GM19239 (cell line): ENCODE measurements at places on chromosomes 2 and 18.

GRCh38 chr18:35186291-35187034 lies 54.4 kb upstream of the ZNF397 start:
- no peak for DNase-seq

- no peak for DNase-seq
Measured at GRCh38 chr2:33022395-33022985, 75.7 kb downstream of the LTBP1 start.

- DNase-seq, result no peak
Measured at GRCh38 chr2:15421753-15422152, 139.4 kb downstream of the NBAS start.

DNA sequence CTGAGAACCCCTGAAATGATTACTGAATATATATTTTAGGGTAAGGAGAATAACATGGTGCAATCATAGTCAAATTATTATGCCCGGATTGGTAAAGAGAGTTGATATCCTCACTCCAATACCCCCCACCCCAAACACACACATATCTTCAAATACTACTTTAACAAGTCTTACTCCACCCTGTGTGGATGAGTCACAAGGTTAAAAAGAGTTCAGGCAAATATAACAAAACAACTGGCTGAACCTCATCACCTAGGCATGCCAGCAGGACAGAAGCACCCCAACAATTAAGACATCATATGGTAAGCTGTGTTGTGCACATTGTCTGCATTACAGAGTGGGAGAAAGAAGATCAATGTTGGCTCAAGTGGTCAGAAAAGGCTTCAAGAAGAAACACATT lies 857.4 kb downstream of the TDRD15 start:
- DNase-seq, result no peak

DNA sequence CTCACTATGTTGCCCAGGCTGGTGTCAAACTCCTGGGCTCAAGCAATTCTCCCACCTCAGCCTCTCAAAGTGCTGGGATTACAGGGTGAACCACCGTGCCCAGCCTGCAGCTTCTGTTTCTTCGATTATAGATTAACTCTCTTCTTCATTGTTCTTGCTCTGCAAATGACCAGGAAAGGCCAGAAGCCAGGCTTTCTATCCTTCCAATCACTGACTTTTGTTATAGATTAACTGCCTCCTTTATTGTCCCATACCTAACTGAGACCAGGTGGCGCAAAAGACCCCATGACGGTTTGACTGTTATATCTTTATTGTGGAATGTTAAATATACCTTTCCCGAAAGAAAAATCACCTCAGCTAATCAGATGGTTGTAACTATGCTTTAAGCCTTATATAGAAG lies 196.9 kb downstream of the MREG start:
- no peak for DNase-seq

GRCh38 chr2:97994476-97994875 lies 1.3 kb downstream of the TMEM131 start:
- no peak for DNase-seq

DNA sequence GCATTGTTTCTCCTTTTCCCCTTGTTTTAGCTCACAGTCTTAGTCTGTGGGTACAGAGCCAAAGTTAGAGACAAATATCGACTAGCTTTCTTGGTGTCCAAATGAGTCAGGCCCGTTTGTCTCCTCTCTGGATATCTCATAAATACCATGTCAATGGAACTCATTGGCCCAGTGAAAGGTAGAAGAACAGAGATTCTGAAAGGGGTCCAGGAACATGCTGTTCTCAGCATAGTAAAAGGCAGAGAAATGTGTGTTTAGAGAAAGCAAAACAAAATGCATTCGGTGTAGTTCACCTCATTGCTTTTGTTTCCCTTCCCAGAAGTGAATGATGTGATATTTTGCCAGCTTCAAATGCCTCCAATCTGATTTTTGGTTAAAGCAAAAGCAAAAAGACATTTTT lies 238.6 kb upstream of the SLC8A1 start:
- DNase-seq, result no peak

DNA sequence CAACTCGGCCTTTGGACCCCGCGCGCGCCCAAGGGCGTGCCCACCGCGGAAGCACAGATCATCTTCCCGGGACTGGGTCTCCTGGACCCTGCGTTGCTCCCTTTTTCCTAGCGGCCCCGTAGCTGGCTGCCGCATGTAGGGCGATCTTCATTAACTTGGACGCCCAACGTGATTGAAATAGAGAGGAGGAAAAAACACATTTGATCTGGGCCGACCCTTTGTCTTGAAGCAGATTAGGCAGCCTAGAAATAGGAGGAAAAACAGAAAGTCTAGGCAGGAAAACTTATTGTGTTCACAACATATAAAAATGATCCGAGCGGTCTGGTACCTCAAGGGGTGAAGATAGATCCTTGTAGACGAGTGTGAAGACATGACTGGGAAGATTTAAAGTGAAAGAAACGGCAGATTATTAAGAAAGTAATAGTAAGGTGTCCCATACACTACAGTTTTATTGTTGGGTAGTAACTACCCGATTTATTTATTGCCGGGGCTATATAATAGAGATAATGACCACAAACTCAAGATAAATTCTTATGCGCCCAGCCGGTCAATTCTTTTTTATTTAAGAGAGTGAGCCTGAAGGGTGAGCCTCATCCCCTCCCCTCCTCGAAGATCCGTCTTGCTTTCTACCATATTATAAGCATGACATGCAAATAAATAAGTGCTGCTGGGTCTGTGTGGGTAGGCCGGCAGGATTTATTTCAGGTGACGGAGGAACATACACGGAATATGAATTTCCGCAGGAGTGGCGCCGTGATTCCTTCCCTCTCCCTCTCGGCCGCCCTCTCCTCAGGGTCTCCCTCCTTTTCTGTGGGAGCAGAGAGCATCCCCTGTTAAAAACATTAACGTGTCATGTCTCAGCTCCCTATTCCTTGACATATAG lies 147.4 kb downstream of the MEIS1 start:
- DNase-seq, result no peak

- DNase-seq, result no peak
Measured at GRCh38 chr2:118865106-118865505, 17.7 kb upstream of the EN1 start.

GRCh38 chr18:62200121-62200914 lies 13.3 kb downstream of the RELCH start:
- no peak for DNase-seq

DNA sequence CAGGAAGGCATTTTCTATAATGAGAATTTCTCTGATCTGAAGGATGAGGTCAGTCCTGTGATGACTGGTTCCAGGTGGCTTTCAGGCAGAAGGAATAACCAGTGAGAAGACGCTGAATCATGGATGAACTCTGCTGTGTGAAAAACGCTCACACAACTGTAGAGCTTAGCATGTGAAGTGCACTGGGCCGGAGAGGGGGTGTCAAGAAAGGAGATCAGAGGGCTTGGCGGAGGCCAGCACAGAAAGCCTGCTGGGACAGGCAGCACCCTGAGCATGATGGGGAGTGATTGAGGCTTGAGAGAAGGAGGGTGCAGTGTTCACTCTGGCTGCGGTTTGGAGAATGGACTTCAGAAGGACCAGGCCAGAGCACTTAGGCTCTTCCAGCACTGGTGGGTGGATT lies 236.5 kb downstream of the TPGS2 start:
- DNase-seq, result no peak

DNA sequence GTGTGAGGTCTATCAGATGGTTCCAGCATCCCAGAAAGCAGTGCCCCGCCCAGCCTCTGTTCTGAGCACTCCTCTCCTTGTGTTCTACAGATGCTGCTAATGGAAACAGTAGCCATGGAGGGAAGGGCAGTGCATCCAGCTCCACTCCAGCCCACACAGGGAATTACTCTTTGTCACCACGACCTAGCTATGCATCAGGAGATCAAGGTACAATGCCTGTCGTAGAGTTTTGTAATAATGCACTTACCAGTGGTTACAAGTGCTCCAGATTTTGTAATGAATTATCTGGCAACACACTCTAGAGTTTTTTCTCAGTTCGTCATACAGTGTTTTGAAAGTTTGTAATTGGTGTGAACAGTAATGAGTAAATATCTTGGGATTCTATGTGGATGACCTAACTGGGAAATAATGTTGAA lies 161.1 kb downstream of the ESCO1 start:
- DNase-seq, result no peak

DNA sequence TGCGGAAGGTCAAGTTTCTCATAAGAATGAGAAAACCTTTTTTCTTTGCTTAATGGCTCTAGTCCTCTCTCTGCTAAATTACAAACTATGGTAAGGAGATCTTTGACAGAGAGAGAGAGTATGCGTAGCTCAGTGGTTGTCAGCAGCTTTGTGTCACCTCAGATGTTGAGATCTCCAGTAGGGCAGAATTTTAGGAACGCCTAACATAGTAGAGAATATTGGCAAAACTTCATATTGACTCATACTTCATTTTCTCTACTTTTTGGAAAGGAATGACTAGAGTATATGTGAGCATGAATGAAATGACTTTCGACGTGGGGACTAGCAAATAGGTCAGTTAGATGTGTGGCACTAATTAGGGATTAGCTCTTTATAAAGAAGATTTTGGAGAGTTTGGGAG lies 64.0 kb downstream of the WDR7 start:
- no peak for DNase-seq

DNA sequence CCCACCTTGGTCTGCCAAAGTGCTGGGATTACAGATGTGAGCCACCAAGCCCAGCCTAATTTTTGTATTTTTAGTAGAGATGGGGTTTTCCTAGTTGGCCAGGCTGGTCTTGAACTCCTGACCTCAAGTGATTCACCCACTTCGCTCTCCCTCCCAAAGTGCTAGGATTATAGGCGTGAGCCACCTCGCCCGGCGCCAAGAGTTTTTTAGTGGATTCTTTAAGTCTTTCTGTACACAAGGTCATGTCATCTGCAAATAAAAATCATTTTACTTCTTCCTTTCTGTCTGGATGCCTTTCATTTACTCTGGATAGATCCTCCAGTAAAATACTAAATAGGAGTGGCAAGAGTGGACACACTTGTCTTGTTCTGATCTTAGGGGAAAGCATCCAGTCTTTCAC lies 61.7 kb downstream of the KCMF1 start:
- DNase-seq, result no peak

DNA sequence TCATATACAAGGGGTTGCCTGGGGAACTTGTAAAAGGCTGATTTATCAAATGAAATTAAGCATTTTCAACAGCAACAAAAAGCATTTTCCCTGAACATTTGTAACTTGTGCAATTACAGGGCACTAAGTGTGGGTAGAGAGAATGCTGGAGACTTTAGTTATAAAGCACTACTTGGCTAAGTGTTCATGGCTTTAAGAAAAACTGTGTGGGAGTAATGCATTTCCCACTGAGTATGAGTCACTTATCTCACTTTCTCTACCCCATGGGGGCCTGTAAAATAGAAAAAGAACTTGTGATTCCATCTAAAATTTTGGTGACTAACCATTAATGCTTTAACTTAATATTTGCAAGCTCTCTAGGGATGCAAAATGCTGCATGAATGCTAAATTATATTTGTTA lies 193.4 kb downstream of the CCDC102B start:
- DNase-seq, result no peak

GRCh38 chr2:218261423-218262236 lies 815 bp downstream of the GPBAR1 start:
- no peak for DNase-seq

DNA sequence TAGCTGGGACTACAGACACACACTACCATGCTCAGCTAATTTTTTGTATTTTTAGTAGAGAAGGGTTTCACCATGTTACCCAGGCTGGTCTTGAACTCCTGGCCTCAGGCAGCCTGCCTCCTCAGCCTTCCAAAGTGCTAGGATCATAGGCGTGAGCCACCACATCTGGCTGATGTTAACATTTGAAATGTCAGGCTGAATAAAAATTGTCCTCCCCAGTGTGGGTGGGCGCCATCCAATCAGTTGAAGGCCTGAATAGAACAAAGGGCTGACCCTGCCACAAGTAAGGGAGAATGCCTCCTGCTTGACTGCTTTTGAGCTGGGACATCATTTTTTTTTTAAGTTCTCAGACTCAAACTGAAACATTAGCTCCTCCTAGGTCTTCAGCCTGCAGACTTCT lies 21.0 kb upstream of the RHOB start:
- no peak for DNase-seq

DNA sequence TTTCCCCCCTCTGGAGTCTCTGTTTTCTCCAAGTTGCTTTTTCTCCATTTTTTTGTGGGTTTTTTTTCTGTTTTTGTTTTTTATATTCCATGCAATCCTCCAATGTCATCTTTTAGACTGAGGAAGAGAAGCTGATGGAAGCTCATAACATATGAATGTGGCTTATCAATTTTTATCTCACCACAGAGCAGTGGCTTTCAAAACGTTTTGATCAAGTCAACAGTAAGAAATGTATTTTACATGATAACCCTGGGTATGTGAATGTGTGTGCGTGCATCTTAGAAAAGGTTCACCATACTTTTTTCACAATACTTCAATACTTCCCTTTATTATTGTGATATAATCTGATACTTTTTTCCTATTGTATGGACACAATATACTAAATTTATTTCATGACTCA lies 64.6 kb upstream of the CDCA7 start:
- DNase-seq, result no peak

GRCh38 chr2:226581661-226582060 lies 218.0 kb downstream of the IRS1 start:
- DNase-seq, result no peak

DNA sequence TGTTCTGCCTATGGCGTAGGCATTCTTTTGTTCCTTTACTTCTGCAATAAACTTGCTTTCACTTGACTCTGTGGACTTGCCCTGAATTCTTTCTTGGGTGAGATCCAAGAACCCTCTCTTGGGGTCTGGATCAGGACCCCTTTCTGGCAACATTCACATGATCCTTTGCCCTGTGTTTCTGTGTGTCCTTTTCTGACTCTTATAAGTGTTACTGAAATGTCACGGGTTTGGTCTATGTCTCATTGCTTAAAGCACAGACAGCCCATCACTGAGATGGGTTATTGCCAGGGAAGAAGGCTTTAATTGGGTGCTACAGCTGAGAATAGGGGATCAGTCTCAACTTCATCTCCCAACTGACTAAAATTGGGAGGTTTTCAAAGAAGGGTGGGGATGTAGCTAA lies 110.9 kb upstream of the XPO1 start:
- no peak for DNase-seq

- DNase-seq, result no peak
Measured at GRCh38 chr18:70194227-70194890, 11.1 kb downstream of the RTTN start.

- no peak for DNase-seq
Measured at GRCh38 chr2:19652811-19653210, 249.0 kb downstream of the TTC32 start.

DNA sequence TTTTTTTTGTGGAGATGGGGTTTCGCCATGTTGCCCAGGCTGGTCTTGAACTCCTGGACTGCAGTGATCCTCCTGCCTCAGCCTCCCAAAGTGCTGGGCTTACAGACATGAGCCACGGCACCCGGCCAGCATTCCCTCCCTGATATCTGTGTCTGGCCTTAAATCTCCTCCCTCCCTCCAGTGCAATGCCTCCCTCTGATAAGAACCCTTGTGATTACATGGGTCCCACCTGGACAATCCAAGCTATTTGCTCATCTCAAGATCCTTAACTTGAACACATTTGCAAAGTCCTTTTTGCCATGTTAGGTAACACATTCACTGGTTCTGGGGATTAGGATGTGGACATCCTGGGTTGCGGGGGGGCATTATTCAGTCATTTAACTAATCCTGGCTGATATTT lies 40.5 kb upstream of the CREB1 start:
- no peak for DNase-seq

- DNase-seq, result no peak
Measured at GRCh38 chr2:128710242-128710641, 391.6 kb upstream of the HS6ST1 start.

GRCh38 chr2:239803766-239804115 lies 221.4 kb downstream of the NDUFA10 start:
- DNase-seq, result no peak

GRCh38 chr18:1408376-1408775 lies 503.7 kb downstream of the ADCYAP1 start:
- DNase-seq, result no peak

GRCh38 chr2:59910166-59910565 lies 643.3 kb downstream of the BCL11A start:
- no peak for DNase-seq
